ENCODE measurements at places on chromosomes 7 and 10.

- DNase-seq: no peak
Measured at GRCh38 chr10:47359101-47359500, 10.9 kb downstream of the RBP3 start.

GRCh38 chr7:12898620-12899019 is 211.2 kb downstream of the ARL4A start:
- DNase-seq: no peak

- no peak for DNase-seq
Measured at GRCh38 chr7:96388620-96389383, 66.9 kb upstream of the SLC25A13 start.

- DNase-seq: no peak
Measured at GRCh38 chr7:14449291-14449690, 453.3 kb downstream of the DGKB start.

DNA sequence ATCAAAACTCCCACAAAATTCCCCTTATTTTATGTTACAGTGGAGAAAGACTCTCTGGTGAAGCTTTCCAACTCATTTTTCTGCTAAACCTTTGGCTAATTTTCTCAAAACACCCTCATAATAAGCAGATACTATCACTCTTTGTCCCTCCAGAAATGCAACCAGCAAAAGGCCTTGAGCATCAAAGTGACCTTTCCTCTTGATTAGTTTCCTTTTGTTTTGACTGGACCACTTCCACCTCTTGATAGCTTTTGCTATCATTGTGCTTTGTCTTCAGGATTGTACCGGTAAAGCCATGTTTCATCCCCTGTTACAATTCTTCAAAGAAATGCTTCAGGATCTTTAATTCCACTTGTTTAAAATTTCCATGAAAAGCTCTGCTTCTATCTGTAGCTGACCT is 115.1 kb upstream of the SLC13A1 start:
- DNase-seq: no peak

- peak; percentile 79 for DNase-seq
Measured at GRCh38 chr10:114304017-114304570, 65.0 kb downstream of the VWA2 start.

DNA sequence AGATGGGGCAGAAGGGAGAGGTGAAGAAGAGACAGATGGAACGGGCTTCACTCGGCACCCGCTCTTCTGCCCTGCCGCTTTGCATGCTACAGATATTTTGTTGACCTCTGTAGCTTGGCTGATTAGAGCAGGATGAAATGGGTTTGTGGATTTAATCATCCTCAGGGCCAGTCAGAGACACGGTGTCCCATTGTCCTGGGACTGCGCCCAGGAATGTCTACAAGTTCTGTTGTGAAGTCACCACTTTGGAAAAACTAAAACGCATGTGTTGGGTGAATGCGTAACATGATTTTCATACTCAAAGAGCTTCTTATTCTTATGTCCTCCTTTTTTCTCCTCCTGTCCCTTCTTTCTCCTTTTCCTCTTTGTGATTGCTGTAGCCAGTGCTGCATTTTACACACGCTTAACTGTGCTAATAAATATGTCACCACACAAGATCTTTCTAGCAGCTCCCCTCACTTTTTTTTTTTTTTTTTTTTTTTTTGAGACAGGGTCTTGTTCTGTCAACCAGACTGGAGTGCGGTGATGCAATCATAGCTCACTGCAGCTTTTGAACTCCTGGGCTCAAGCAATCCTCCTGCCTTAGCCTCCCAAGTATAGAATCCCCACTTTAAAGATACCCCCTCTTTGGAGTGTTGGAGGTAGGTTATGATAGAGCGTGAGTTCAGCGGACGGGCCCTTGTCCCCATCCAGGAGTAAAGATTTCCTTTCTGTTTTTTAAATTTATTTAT is 3.4 kb downstream of the CPA4 start:
- no peak for DNase-seq

DNA sequence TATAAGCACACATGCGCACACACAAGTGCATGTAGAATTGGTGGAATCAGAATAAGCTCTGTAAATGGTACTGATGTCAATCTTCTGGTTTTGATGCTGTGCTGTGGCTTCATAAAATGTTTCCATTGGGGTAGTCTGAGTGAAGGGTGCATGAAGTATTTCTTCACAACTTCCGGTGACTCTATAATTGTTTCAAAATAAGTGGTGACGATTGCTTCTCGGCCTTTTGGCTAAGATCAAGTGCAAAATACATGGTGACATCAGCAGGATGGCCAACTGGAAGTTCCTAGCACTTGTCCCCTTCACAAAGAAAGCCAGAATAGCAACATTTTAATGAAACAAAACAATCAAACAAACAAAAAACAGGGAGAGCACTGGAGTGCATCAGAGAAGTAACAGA is 41.6 kb upstream of the CAMK2B start:
- no peak for DNase-seq

DNA sequence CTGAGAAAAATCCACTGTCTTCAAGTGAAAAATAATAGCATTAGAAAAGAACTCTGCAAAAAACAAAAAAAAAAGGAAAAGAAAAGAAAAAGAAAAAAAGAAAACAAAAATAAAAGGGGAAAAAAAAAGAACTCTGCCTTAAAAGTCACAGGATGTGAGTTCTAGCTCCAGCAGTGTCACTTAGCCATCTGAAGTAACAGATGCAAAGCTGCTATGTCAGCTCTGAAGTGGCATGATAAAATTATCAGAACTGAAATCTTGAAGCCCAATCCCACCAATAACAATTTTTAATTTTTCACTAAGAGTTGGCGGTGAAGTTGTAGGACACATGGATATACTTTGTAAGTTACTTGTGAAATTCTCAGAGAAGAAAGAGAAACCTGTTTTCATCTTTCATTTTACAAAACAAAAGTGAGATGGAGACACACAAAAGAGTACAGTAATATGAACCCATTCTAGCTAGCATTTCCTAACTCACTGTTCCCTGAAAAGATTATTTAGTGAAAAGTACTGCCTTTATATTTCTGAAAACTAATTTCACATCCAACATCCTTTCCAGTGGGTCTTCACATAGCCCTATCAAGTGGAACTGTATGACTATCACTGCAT is 103.5 kb downstream of the ELAPOR2 start:
- DNase-seq: no peak

DNA sequence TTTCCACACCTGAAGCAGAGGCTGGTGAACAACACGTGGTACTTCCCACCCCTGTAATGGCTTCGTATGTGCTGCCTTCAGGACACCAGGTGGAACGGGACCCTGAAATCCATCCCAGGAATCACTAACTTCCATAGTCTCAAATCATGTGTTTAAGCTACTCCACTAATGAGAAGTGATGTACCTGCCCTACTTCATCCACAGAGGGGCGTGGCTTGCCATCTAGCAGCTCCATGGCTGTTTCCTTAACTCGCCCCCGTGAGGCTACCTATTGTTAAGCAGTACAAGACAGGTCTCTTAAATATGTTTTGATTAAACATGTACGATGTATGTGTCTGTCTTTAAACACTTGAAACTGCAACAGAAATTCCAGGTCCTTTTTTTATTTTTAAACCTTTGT is 31.8 kb downstream of the ARL3 start:
- DNase-seq: no peak

- DNase-seq: no peak
Measured at GRCh38 chr10:86862786-86863483, 94.5 kb downstream of the MMRN2 start.

- no peak for DNase-seq
Measured at GRCh38 chr7:48207155-48207675, 36.0 kb downstream of the ABCA13 start.

DNA sequence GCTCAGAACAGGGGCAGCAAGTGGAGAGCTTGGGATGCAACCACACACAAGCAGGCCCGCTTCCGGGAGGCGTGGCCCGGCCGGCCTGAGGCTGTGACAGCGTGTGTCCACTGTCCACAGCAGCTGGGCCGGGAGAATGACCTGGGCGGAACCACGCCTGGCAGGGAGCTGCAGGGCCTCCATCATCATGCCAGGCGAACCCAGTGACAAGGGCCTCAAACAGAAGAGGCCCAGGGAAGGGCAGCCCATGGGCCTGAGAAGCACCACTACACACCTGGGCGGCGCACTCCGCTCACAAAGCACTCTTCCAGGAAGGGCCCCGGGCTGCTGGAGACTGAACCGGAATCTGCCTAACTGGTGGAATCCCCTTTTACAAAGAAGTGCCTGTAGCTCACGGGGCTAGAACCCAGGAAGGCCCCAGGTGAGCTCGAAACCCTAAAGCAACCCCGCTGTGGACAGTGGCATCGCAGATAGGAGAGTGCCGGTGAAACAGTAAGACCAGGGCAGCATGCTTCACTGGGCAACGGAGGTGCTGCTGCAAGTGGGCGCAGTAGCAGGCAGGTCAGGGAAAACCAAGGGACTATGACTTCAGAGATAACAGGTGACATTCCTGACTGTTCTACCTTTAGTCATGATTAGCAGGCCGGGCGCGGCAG is 66.0 kb downstream of the MAD1L1 start:
- no peak for DNase-seq

DNA sequence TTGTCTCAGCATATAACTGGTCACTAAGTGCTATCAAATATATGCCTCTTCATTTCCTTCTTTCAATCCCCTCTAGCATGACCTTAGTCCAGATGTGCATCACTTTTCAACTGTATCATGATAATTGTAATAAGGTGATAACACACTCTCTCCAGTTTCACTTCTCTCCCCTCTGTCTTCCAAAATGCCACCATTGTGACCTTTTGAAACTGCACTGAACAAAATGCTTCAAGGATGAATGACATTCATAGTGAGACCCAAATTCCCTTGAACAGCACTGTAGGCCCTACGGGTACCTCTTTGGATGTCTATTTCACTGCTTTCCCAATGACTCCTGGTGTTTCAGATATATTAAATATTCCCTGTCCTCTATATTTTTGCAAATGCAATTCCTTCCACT is 224.8 kb downstream of the DNAJB9 start:
- no peak for DNase-seq

GRCh38 chr7:74417419-74417971 is 36.2 kb upstream of the GTF2IRD1 start:
- DNase-seq: peak; percentile 39

DNA sequence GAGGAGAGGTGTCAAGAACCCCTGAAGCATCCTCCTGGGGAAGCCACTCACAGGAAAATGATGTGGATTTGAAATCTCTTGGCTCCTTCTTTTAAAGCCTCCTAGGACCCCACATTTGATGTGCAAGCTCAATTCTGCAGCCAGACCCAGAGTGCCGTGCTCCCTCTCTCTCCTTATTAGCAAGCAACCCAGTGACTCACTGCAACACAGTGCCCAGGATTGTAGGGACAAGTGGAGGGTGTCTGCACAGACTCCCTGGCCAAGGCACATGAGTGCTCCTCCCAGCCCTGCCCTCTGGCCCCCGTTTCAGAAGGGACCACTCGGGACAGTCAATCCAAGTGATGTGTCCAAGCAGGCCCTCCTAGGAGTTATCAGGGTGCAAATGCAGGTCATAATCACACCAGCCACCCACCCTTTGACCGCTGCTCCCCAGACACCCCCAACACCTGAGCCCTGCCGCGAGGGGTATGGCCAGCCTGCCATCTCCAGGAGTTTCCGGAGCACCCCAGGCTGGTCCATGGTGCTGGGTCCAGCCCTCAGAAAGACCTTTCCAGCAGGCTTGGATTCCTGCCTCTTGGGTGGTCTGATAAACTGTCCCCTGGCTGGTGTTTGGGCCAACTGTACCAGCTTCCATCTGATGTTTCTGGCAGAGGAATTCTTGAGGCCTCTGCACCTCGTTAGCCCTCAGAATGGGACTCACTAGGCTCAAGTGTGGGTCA is 54.5 kb upstream of the CXCL12 start:
- no peak for DNase-seq

DNA sequence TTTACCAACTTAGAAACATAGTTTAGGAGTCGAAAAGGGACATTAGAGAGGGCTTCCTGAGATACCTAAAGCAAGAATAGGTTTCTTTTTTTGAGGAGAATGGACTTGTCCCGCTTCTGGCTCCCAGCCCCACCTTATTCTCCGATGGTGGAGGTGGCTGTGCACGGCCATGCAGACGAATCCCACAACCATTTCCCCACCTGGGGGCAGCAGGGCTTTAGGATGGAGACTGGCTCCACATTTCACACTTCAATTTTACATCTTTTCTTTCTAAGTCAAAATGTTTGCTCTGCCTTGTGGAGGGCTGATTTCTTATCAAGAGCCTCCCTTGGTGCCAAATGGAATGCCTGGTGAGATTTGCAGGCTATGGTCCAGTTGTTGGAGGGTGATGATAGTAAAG is 118.5 kb downstream of the GLRX3 start:
- no peak for DNase-seq

GRCh38 chr7:102079140-102080018 is 207.3 kb upstream of the SH2B2 start:
- no peak for DNase-seq

- DNase-seq: no peak
Measured at GRCh38 chr10:71679425-71679824, 40.2 kb downstream of the C10orf105 start.

- no peak for DNase-seq
Measured at GRCh38 chr7:33152087-33152486, 22.7 kb downstream of the BBS9 start.

GRCh38 chr10:69303632-69304051 is 25.3 kb downstream of the HK1 start:
- no peak for DNase-seq

DNA sequence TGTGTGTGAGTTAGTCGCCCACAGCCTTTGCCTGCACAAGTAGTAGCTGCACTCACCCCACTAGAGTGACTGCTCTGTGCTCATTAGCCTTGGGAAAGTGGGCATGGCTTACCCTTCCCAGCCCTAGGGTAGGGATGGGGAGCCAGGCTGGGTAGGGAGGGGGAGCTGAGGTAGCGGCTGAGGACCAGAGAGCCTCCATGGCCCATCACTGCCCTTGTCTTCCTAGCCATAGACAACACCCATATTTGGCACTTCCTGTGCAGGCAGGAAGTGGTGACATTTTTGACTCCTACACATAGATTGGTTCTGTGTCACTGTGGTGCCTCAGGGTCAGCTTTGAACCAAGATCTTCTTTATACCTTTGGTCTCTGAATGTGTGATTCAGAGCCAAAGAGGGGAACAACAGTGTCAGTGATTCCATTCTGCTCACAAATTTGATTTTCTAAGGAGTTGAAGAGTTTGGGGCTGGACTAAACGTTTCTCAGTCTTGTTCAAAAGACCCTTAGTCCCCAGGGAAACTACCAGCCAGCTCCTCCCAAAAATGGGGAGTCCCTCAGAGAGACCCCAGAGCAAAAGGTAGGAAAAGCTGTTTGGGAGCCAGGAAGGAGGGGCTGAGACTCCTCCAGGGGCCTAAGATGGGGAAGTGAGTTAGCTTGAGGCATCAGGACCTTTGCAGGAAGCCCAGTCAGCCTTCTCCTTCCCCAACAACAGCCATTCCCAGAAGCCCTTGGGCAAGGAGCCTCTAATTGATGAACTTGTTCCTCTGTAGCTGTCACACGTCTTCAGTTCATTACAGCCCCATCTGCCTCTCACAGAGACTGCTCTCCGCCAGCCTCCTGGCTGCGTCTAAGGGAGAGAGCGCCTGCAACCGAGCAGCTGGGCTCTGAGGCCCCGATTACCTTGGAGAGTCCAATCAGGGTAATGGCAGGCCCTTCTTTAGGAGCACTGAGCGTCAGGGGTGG is 135.0 kb downstream of the CDH23 start:
- no peak for DNase-seq

All from NCI-H510A (cell line).